Lower lobe of right lung (tissue), 2 donors: ENCODE measurements at places on chromosomes 13 and 19. TPM values are rescaled to one million over a fixed set of nuclear protein-coding genes. Genes with fewer than 3 reads are reported as not detected.

GRCh38 chr19:1283207-1283916 is 2.3 kb upstream of the EFNA2 start:
- H3K27me3 ChIP-seq, result peaks cover 50% of the 10 kb centered on the region
- no peak overlapping the region for H3K27ac ChIP-seq
- H3K4me1 ChIP-seq, result peaks cover 7% of the 10 kb centered on the region
- H3K4me3 ChIP-seq, result no peak overlapping the region

Gene ZNF614
- 7.1 TPM for total RNA-seq

DNA sequence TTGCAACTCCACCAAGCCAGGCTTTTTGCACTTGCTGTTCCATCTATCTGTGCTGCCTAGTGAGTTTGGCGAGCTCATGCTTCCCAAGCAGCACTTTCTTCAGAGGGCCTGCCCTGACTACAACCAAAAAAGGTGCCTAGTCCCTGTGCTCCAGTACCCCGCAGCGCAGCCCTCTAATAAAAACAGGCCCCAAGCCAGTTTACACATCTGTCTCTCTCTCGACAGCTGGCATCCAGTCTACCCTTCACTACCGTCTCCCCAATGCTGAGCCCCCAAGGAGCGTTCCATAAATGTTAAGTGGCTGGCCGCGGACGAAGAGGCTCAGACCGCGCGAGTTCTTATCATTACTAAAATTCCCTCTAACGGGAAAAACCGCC is 512 bp downstream of the MED4 start:
- H3K4me1 ChIP-seq, result peaks cover 41% of the 10 kb centered on the region
- peak overlapping the region; percentile 92 for H3K27ac ChIP-seq
- H3K4me3 ChIP-seq, result peak overlapping the region; percentile 98
- DNase-seq, result no peak
- H3K27me3 ChIP-seq, result no peaks in the 10 kb centered on the region

Gene NLRP11
- total RNA-seq, result not detected

- DNase-seq, result peak; percentile 25
- peaks cover 88% of the 10 kb centered on the region for H3K36me3 ChIP-seq
- no peak overlapping the region for H3K27ac ChIP-seq
- H3K4me3 ChIP-seq, result no peak overlapping the region
- peaks cover 28% of the 10 kb centered on the region for H3K4me1 ChIP-seq
Measured at GRCh38 chr19:41318696-41319499, 8.9 kb downstream of the CCDC97 start.

Gene MIA
- total RNA-seq, result 1.7 TPM

DNA sequence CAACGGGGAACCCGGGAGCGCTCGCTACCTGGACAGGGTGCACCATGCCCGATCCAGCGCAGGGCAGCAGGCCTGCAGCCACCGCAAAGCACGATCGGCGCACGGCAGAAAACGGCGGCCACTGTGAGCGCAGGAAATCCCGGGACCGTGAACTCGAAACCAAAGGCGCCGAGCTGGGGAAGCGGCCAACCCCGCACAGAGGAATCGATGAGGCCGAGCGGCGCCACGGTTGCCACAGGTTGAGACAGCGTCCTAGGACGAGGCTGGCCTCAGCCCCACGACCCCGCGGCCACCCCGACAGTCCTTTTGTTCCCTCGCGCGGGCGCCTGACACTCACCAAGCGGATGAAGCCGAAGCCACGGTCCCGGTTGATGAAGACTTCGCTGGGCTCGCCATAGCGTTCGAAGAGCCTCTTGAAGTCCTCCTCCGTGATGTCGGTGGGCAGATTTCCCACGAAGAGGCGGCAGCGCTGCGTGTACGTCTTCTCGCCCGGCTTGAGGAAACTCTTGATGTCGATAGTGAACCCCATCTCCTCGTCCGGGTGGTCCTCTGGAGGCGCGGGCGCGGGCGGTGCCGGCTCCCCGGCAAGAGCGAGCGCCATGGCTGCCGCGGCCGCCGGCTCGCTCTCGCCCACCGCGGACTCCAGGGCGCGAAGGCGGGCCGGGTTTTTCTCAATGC is 557 bp downstream of the PSPC1 start:
- no peaks in the 10 kb centered on the region for H3K36me3 ChIP-seq
- H3K4me3 ChIP-seq, result peak overlapping the region; percentile 83
- peak overlapping the region; percentile 95 for H3K27ac ChIP-seq
- peaks cover 15% of the 10 kb centered on the region for H3K4me1 ChIP-seq

Gene MBOAT7
- 65.5 TPM for total RNA-seq

Gene KLK5
- not detected for total RNA-seq

DNA sequence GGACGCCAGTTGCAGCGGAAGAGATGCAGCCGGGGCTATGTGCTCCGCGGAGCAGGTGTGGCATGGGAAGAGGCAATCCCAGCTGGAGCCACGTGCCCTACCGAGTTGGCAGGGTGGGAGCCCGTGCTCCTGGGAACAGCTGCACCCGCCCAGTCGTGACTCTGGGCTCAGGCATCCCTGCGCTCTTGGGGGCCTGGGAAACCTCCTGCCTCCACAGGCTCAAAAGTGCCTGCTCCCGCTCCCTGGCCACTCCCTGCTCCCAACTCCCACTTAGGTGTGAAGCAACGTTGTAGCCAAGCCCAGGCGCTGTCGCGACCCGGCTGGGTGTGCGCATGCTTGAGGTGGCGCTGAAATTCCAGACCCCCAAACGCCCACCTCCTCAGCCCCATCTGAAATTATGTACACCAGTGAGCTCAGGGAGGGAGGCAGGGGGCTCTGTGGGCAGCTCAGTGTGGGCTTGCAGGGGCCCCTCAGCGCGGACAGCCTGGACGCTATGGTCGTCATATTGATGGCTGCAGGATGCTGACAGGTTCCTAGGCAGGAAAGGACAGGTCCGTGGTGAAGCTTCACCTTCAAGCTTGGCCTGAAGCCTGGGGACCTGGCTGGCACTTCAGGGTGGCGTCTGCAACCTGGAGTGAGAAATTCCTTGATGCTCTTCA is 429.9 kb downstream of the SLITRK1 start:
- no peaks in the 10 kb centered on the region for H3K27me3 ChIP-seq
- no peaks in the 10 kb centered on the region for H3K36me3 ChIP-seq
- H3K4me1 ChIP-seq, result no peaks in the 10 kb centered on the region
- no peak overlapping the region for H3K4me3 ChIP-seq
- H3K27ac ChIP-seq, result no peak overlapping the region

DNA sequence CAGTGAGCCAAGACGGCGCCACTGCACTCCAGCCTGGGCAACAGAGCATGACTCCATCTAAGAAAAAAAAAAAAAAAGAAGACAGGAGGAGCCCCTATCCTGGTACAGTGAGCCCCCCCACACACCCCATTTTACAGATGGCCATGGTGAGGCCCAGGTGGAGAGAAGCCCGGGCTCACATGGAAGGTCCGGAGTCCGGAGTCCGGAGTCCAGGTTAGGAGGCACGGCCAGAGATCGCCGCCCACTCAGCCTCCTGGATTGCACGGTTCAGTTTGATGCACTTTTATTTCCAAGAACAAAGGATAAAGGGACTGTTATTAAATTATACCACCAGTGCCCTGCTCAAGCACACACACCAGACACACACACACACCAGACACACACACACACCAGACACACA is 11.3 kb upstream of the BTBD2 start:
- H3K27me3 ChIP-seq, result no peaks in the 10 kb centered on the region
- peaks cover 34% of the 10 kb centered on the region for H3K4me1 ChIP-seq
- no peak for DNase-seq
- H3K27ac ChIP-seq, result no peak overlapping the region
- H3K4me3 ChIP-seq, result no peak overlapping the region

DNA sequence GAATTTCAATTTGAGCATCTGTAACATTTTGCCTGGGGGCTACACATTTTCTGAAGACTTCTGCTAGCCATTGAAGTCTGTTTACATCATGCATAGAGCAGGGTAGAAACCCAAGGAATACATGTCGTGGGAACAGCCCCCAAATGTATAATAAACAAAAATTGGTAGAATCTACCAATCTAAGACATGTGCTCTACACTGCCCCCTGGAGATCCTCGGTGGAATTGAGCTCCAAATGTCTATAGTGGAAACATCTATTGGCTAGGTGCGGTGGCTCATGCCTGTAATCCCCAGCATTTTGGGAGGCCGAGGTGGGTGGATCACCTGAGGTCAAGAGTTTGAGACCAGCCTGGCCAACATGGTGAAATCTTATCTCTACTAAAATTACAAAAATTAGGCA is 57.3 kb downstream of the MBD3L2B start:
- H3K36me3 ChIP-seq, result no peaks in the 10 kb centered on the region
- DNase-seq, result no peak
- no peak overlapping the region for H3K27ac ChIP-seq
- H3K27me3 ChIP-seq, result no peaks in the 10 kb centered on the region
- H3K4me1 ChIP-seq, result no peaks in the 10 kb centered on the region

DNA sequence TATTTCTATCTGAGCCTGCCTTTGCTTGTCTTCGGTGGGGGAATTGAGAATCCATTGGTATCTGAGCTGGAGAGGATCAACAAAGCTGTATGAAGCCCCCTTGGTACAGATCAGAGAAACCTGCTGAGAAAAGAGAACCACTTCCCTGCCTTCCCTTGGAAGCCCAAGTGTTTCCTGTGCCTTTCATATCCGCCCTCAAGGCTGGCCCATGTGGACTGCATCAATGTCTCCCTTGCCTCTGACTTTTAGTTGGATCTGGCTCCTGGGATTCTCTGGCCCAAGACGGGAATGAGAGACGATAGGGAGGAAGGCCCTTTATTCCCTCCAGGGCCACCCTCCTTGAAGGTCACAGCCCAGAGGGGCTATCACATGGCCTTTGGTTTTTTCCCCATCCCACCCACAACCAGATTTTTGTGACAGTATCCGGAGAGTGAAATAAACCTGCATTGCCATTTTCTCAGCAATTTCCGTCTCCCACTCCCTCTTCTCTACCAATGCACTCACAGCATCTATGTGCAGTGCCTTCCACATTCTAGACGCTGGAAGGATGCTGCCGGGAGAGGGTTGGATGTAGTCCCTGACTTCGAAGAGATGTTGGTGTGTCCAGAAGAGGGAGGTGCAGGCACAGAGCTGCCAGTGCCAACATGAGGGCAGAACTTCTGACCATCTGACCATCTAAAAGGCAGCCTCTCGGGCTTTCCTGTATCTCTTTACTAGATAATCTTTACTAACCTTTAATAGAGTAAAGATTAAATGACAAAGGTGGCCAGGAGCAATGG is 63.8 kb downstream of the KCTD15 start:
- no peak overlapping the region for H3K4me3 ChIP-seq
- no peak overlapping the region for H3K27ac ChIP-seq
- H3K36me3 ChIP-seq, result no peaks in the 10 kb centered on the region
- no peak for DNase-seq
- H3K27me3 ChIP-seq, result no peaks in the 10 kb centered on the region

DNA sequence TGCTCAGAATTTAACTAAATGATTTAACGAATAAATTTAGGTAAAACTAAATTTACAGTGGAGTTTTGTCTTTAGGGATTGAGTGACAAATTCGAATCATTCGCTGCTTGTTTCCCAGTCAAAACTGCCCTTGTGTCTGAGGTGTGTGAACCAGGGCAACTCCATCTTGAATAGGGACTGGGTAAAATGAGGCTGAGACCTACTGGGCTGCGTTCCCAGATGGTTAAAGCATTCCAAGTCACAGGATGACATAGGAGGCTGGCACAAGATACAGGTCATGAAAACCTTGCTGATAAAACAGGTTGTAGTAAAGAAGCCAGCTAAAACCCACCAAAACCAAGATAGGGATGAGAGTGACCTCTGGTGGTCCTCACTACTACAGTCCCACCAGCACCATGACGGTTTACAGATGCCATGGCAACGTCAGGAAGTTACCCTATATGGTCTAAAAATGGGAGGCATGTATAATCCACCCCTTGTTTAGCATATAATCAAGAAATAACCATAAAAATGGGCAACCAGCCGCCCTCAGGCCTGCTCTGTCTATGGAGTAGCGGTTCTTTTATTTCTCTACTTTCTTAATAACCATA is 10.2 kb upstream of the ANKRD10 start:
- DNase-seq, result no peak
- no peak overlapping the region for H3K4me3 ChIP-seq
- H3K36me3 ChIP-seq, result no peaks in the 10 kb centered on the region

DNA sequence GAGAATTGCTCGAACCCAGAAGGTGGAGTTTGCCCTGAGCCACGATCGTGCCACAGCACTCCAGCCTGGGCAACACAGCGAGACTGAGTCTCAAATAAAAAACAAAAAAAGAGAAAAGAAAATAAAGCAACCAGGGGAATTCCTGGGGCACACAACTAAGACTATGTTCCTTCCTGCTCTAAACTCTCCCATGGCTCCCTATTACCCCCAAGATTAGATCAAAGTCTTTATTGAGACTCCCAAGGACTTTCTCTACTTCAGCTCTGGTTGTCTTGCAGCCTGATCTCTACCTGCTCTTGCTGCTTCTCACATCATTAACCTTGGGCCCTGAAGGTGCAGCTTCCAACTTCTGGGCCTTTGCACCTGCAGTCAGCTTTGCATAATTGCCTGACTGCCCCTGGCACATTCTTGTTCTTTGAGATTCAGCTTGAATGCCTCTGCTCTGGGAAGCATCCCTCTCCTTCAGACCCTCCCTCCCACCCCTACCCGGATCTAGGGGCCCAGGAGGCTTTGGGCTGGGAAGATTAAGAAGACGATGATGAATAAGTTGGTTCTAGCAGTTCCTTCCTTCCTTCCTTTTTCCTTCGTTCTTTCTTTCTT is 16.8 kb upstream of the CERS4 start:
- no peak overlapping the region for H3K4me3 ChIP-seq
- H3K36me3 ChIP-seq, result no peaks in the 10 kb centered on the region

DNA sequence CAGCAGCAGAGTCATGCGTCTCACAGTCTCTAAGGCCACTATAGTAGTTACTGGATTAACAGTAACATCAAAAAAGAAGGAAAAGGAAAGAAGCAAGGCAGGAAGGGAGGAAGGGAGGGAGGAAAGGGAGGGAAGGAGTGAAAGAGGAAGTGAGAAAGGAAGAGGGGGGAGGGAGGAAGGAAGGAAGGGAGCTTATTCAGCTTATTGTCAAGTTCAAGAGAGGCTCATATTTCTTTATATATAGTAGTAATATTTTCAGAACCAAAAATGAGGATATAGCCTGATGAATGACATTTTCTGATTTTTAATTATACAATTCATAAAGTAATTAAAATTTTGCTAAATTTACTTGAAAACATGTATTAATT is 17.7 kb upstream of the RUBCNL start:
- H3K36me3 ChIP-seq, result no peaks in the 10 kb centered on the region
- no peak overlapping the region for H3K4me3 ChIP-seq
- DNase-seq, result no peak
- H3K27ac ChIP-seq, result peak overlapping the region; percentile 73
- peaks cover 17% of the 10 kb centered on the region for H3K4me1 ChIP-seq

Gene LYL1
- total RNA-seq, result 27.2 TPM

- H3K4me3 ChIP-seq, result peak overlapping the region; percentile 65
- peaks cover 6% of the 10 kb centered on the region for H3K4me1 ChIP-seq
- H3K36me3 ChIP-seq, result no peaks in the 10 kb centered on the region
- H3K27me3 ChIP-seq, result peaks cover 4% of the 10 kb centered on the region
- DNase-seq, result peak; percentile 74
Measured at GRCh38 chr13:112943309-112944125, 25.5 kb upstream of the MCF2L start.

DNA sequence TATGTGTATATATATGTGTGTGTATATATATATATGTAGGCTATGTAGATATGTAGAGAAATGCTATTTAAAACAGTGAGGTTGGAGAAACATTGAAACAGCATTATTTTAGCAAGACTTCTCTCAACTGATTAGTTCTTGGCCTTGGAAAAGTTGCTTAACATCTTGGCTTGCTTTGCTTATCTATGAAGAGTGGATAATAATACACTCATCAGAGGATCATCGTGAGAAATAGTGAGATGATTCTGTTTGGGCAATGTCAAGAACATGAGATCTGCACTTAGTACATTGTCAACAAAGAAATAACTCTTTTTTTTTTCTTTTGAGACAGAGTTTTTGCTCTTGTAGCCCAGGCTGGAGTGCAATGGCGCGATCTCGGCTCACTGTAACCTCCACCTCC is 128.3 kb downstream of the KLF5 start:
- H3K4me3 ChIP-seq, result no peak overlapping the region
- no peak for DNase-seq
- no peak overlapping the region for H3K27ac ChIP-seq
- no peaks in the 10 kb centered on the region for H3K27me3 ChIP-seq
